ENCODE measurements at places on chromosomes 4 and X.

- H3K27ac ChIP-seq: no peak overlapping the region
- no peaks in the 10 kb centered on the region for H3K27me3 ChIP-seq
- no peaks in the 10 kb centered on the region for H3K36me3 ChIP-seq
- DNase-seq: no peak
- H3K4me1 ChIP-seq: no peaks in the 10 kb centered on the region
- H3K4me3 ChIP-seq: no peak overlapping the region
These were observed 8.8 kb downstream of the ADAM29 start for GRCh38 chr4:174926958-174927357.

DNA sequence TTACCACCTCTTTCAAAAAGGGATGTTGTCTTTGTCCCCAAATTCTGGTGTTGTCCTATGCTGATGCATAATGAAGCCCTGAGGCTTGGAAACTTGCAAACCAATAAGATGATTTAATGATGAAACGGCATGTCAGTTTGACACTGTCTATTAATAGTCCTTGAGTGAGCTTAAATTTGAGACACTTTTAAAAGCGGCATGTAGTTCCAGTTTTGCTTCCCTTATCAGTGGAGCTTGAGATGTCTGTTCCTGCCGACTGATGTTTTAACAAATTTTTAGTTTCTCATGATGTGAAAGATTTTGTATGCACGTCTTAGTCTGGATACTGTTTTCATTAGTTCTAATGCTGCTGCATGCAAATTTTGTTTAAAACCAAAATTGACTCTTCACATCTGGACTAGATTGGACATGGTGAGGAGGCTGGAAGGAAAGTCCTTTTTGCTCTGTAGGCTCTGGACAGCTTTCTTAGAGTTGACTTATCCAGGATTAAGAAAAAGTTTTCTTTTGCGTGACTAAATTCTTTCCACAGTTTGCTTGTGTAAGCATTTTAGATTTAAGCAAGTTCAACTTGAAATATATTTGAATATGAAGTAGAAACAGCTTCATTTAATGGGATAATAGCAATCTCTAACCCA, 11.7 kb downstream of the C1GALT1C1 start:
- H3K36me3 ChIP-seq: no peaks in the 10 kb centered on the region
- no peak overlapping the region for H3K27ac ChIP-seq
- no peaks in the 10 kb centered on the region for H3K27me3 ChIP-seq

- no peak overlapping the region for H3K4me3 ChIP-seq
- no peaks in the 10 kb centered on the region for H3K4me1 ChIP-seq
- no peak overlapping the region for H3K27ac ChIP-seq
These were observed 39.5 kb upstream of the RBMX start for GRCh38 chrX:136920001-136920400.

GRCh38 chrX:78624962-78625909, 33.9 kb downstream of the RTL3 start:
- H3K4me1 ChIP-seq: no peaks in the 10 kb centered on the region
- no peak for DNase-seq
- H3K27me3 ChIP-seq: no peaks in the 10 kb centered on the region
- H3K27ac ChIP-seq: no peak overlapping the region
- H3K36me3 ChIP-seq: no peaks in the 10 kb centered on the region

- H3K27me3 ChIP-seq: no peaks in the 10 kb centered on the region
- DNase-seq: no peak
- H3K4me1 ChIP-seq: no peaks in the 10 kb centered on the region
These were observed 82.4 kb upstream of the ADGRG2 start for GRCh38 chrX:19204636-19205035.

DNA sequence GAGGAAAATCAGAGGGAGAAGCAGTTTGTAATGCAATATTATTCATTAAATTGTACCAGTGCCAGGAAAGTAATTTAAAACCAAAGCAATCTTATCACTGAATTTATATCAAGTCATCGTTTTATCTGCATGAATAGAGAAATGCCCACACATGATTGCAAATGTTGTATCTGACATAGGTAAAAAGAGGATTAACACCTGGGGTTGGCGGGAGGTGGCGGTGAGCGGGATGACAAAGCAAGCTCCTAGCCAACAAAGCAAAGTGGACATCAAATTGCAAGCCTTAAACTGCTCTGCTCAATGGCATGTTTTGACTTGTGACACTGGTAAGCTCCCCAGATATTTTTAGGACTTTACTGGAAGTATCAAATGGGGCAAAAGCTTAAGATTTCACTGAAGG, 16.4 kb downstream of the HPGD start:
- no peak for DNase-seq
- no peaks in the 10 kb centered on the region for H3K27me3 ChIP-seq
- no peak overlapping the region for H3K27ac ChIP-seq
- peaks cover 8% of the 10 kb centered on the region for H3K4me1 ChIP-seq

DNA sequence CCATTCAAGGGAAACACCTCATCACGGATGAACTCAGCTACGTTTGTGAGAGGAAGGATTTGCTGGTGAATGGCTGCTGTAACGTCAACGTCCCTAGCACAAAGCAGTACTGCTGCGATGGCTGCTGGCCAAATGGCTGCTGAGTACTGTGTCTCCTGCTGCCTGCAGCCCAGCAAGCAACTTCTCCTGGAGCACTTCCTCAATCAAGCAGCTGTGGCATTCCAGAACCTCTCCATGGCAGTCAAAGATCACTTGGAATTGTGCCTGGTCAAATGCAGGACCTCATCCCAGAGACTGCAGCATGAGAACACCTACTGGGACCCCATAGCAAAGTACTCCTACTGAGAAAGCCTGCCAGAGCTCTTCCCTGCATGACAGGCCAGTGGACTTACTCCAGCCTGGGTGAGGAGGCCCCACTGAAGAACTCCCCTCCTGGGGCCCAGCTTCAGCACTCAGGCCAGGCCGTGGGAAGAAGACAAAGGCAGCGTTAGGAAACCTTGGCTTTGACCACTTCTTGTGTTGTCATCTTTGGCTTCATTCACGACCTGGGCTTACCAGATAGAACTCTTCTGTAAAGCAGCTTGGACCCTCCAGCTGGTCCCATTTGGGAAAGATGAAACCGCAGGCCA, 244.3 kb downstream of the RBMX2 start:
- no peaks in the 10 kb centered on the region for H3K4me1 ChIP-seq
- H3K27me3 ChIP-seq: no peaks in the 10 kb centered on the region
- H3K36me3 ChIP-seq: no peaks in the 10 kb centered on the region
- no peak overlapping the region for H3K4me3 ChIP-seq

- no peaks in the 10 kb centered on the region for H3K36me3 ChIP-seq
- H3K4me3 ChIP-seq: no peak overlapping the region
- H3K4me1 ChIP-seq: no peaks in the 10 kb centered on the region
- H3K27ac ChIP-seq: no peak overlapping the region
- H3K27me3 ChIP-seq: no peaks in the 10 kb centered on the region
These were observed 141.7 kb downstream of the HHIP start for GRCh38 chr4:144787365-144788258.

DNA sequence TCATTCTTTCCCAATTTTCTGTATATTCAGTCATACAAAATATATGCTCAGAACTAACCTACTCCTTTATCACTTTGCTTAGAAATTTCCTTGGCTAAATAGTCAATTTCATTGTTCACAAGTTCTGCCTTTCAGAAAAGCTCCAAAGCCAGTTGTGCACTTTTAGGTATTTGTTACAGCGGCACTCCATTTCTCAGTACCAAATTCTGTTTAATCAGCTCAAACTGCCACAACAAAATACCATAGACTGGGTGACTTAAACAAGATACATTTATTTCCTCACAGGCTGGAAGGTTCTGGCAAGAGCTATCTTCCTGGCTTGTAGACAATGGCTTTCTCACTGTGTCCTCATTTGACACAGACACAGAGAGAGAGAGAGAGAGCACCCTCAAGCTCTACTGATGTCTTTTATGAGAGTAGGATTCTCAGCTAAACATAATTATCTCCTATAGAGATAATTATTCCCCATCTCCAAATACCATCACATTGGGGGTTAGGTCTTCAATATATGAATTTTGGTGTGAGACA, 188.8 kb upstream of the FSTL5 start:
- H3K27me3 ChIP-seq: no peaks in the 10 kb centered on the region
- no peaks in the 10 kb centered on the region for H3K4me1 ChIP-seq
- H3K4me3 ChIP-seq: no peak overlapping the region
- no peaks in the 10 kb centered on the region for H3K36me3 ChIP-seq
- H3K27ac ChIP-seq: no peak overlapping the region

GRCh38 chrX:72094894-72095293, 36.8 kb downstream of the RTL5 start:
- H3K4me1 ChIP-seq: no peaks in the 10 kb centered on the region
- H3K36me3 ChIP-seq: no peaks in the 10 kb centered on the region
- H3K4me3 ChIP-seq: no peak overlapping the region
- no peak for DNase-seq

- DNase-seq: no peak
- H3K27ac ChIP-seq: no peak overlapping the region
- H3K36me3 ChIP-seq: no peaks in the 10 kb centered on the region
- H3K4me3 ChIP-seq: no peak overlapping the region
- H3K27me3 ChIP-seq: no peaks in the 10 kb centered on the region
These were observed 87.5 kb downstream of the SPANXN3 start for GRCh38 chrX:143429811-143430210.

- peaks cover 3% of the 10 kb centered on the region for H3K36me3 ChIP-seq
- H3K27me3 ChIP-seq: no peaks in the 10 kb centered on the region
- H3K4me3 ChIP-seq: no peak overlapping the region
These were observed 40.8 kb upstream of the STX18 start for GRCh38 chr4:4582653-4583052.

DNA sequence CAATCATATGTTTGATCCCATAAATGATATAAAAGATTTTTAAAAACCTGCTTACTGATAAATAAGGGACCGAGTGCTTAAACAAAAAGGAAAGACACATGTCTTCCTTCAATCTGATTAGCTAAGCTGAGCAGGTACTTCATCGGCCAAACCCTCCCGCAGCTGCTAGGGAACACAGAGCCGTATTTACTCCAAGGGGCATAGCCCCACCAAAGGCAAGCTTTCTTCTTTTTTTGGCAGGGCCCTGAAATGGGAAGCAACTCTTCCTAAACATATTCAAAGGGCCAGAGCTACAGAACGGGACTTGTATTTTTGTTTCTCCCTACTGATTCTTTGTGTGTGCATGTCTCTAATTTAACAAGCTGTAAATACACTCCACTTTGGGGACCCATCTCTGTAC, 337.3 kb downstream of the NLGN4X start:
- no peaks in the 10 kb centered on the region for H3K4me1 ChIP-seq
- DNase-seq: no peak
- no peaks in the 10 kb centered on the region for H3K27me3 ChIP-seq
- H3K27ac ChIP-seq: no peak overlapping the region
- no peak overlapping the region for H3K4me3 ChIP-seq

- no peaks in the 10 kb centered on the region for H3K36me3 ChIP-seq
- DNase-seq: no peak
- no peaks in the 10 kb centered on the region for H3K27me3 ChIP-seq
- no peak overlapping the region for H3K27ac ChIP-seq
- H3K4me1 ChIP-seq: no peaks in the 10 kb centered on the region
- no peak overlapping the region for H3K4me3 ChIP-seq
These were observed 89.9 kb upstream of the FAT1 start for GRCh38 chr4:186813377-186814068.

- no peaks in the 10 kb centered on the region for H3K36me3 ChIP-seq
- H3K4me3 ChIP-seq: peak overlapping the region; percentile 49
- peak overlapping the region; percentile 93 for H3K27ac ChIP-seq
- no peak for DNase-seq
- no peaks in the 10 kb centered on the region for H3K27me3 ChIP-seq
These were observed 4.0 kb upstream of the PLP2 start for GRCh38 chrX:49167740-49168108.

DNA sequence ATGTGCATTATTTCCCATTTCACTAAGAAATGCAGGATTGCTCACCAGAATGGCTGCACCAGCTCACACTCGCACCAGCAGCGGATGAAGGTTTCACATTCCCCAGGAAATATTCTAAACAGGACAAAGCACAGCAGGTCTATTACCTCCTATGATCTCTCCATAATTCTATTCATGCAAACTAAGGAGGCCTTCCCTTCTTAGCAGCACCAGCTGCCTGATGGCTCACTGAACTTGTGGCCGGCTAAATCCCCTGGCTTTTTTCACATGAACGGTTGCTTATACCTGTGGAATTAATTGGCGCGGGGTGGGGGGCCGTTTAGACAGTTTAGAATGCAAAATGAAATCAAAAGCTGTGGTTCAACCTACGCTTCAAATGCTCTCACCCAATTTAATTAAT, 73.5 kb upstream of the SRD5A3 start:
- H3K27ac ChIP-seq: no peak overlapping the region
- H3K36me3 ChIP-seq: no peaks in the 10 kb centered on the region
- H3K27me3 ChIP-seq: no peaks in the 10 kb centered on the region
- no peaks in the 10 kb centered on the region for H3K4me1 ChIP-seq

DNA sequence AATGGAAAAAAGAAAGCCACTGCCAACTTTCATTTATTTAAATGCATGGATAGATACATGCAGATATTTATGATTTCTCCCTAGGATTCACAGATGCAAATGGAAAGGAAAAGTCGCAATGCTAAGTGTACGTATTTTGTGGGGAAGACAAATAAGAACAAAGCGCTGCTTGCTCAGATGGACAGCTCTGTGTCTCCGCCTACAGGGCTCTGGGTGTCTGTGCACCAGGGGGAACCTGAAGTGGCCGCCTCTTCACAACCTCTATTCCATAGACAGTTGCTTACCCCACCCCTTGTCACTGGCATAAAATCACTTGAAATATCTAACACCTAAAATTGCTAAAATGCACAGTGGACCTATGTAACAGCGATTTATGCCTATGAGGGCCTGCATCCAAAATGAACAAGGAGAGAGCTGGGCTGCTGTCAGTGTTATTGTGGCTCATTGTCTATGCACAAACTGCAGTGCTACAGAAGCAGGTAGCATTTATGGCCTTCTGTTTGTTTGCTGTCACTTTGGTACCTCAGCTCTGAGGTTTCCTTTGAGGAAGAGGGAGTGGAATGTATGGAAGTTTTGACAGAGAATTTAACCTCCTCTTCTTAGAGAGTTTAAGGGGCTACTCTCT, 58.6 kb upstream of the PAGE1 start:
- no peak for DNase-seq
- no peak overlapping the region for H3K27ac ChIP-seq
- H3K27me3 ChIP-seq: no peaks in the 10 kb centered on the region
- no peak overlapping the region for H3K4me3 ChIP-seq

- no peaks in the 10 kb centered on the region for H3K27me3 ChIP-seq
- no peak for DNase-seq
These were observed 26.0 kb downstream of the STAP1 start for GRCh38 chr4:67584496-67584895.

DNA sequence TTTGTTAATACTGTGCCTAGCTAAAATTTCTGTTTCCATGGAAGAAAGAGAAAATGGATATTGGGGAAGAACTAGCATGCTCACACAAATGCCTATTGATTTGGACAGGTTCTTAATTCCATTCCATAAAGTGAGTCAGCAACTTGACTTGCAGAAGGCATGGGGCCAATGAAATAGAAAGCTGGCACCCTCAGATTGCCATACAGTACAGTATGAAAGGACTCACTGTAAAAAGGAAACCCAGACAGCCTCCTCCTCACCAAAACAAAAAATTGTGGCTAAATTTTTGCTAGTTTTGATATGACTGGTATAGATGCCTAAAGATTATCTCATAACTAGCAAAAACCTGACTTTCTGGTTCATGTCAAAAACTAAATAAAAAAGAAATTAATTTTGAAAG, 11.2 kb upstream of the TAB3 start:
- no peaks in the 10 kb centered on the region for H3K27me3 ChIP-seq
- no peak overlapping the region for H3K27ac ChIP-seq
- H3K4me1 ChIP-seq: no peaks in the 10 kb centered on the region
- H3K4me3 ChIP-seq: no peak overlapping the region
- no peaks in the 10 kb centered on the region for H3K36me3 ChIP-seq
- no peak for DNase-seq

All from suprapubic skin (tissue), 4 donors.